Stimulated activated CD8-positive, alpha-beta memory T cell treated with anti-CD3 and anti-CD28 coated beads, Interleukin-2, amount 100 ng/mL, for 1 hour (primary cell): ENCODE measurements at places on chromosomes 13 and 19.
A peak's percentile ranks its signal among the peaks of the same experiment; 100 is the strongest.

DNA sequence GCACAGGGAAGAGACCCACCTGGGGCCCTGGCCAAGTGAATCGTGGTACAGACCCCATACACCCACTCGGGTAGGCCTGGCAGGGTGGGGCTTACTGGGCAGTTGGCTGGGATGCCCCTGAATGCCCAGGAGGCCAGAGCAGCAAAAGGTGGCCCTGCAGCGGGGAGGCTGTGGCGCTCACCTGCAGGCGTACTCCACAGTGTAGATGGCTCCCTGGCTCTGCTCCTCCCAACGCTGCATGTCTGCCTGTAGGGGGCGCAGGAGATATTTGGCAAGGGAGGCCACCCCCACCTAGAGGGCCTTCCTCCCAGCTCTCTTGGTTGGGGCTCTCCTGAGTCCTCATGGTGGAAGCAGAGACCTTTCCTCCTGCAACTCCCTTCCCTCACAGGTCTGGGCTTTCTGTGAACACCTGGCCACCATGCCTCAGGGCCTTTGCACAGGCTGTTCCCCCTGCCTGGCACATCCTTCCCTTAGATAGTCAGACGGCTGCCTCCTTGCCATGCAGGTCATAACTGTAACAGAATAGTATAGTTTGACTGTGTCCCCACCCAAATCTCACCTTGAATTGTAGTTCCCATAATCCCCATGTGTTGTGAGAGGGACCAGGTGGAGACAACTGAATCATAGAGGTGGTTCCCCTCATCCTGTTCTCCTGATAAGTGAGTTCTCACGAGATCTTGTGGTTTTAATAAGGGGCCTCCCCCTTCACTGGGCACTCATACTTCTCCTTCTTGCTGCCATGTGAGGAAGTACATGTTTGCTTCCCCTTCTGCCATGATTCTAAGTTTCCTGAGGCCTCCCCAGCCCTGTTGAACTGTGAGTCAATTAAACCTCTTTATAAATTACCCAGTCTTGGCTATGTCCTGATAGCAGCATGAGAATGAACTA is 5.9 kb downstream of the BORCS8 start:
- peak; percentile 37 for DNase-seq

DNA sequence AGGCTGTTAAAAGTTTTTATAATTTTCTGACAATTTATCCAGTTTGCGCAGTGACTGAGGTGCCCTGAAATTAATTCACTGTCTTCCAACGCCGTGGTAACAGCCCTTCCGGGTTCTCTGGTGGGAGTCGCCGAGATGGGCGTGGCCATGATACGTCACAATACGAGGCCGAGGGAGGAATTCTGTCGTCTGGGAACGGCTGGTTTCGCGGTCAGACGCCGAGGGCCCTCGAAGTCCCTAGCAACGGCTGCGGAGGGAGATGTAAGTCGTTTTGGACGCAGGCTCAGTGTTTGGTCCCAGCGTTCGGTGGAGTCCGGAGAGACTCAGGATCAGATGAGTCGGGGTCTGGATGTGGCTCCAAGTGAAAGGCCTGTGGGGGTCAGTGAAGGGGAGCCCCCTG is 21.7 kb downstream of the ZNF613 start:
- DNase-seq, result no peak

- DNase-seq, result no peak
Observed at GRCh38 chr19:45499196-45500180, 1.2 kb downstream of the PPM1N start.

DNA sequence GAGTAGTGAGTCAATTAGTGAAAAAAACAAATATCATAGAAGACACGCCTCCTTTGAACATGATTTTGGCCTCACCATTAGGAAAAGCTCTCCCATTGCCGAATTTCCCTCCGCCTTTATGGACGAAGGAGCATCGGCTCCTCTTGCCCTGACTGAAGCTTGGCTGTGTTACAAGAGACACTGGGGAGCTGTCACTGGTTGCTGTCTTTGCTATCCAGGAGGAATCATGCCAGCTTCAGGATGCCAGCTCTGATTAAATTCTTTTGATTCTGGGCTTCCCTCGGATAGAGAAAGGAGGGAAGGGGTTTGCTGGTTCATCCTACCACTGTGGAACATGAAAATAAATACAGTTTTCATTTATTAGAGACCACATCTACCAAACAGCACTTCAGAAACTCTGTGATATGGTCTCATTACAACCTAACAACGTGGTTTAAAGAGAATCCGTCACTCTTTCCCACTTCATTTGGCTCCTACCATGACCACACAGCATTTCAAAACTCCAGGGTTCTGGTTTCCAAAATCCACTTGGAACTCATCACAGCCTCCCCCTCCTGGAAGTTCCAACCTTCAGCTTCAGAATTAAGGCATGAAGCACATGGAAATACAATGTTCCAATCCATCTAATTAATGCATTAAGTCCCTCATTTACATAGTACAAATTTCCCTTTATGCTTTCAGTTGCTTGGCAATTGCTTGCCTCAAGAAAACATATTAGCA is 446.0 kb downstream of the EFNB2 start:
- DNase-seq, result no peak

DNA sequence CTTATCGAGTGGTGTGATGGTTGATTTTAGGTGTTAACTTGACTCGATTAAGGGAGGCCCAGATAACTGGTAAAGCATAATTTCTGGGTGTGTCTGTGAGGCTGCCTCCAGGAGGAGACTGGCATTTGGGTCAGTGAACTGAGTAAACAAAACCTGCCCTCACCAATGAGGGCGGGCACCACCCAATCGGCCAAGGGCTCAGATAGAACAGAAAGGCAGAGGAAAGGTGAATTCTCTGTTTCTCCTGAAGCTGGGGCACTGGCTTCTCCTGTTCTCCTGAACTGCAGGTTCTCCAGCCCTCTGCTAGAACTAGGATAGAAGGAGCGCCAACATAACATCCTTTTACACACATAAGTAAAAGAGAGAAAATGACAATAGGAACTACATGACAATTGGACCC is 35.1 kb downstream of the ESD start:
- no peak for DNase-seq

GRCh38 chr19:15255359-15255990 is 23.2 kb upstream of the EPHX3 start:
- no peak for DNase-seq
